Right renal cortex interstitium (tissue), 3 donors: ENCODE measurements at places on chromosomes 11 and 22.

- DNase-seq, result no peak
Observed at GRCh38 chr22:50308597-50308935, 1.1 kb upstream of the PLXNB2 start.

- DNase-seq, result no peak
Observed at GRCh38 chr22:27794226-27794625, 7.3 kb downstream of the MN1 start.

DNA sequence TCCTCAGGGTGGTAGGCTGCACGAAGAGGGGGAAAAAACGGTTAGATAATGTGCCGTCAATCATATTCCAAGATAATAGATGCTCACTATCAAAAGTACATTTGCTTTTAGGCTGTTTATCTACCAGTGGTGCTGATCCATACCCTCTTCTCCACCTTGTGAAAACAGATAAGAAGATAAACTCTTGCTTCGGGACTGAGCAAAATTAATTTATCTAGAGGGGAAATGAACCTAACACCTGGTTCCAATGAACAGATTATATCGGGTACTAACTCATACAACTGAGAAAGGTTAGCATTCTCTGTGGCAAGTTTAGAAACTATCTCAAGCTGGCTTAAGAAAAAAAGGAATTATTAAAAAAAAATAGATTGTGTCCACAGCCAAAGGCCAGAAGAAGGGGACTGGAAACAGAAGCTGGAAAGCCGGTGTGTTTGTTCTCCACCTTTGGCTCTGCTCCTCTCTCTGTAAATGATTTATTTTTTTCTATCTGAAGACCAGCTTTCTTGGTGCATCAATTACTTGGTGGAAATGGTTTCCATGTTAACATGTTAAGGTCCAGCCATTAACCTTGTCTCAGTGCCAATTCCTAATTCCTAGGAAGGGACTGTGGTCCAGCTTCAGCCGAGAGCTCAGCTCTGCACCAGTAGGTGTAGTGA is 55.8 kb downstream of the SC5D start:
- DNase-seq, result no peak

- no peak for DNase-seq
Observed at GRCh38 chr11:133724116-133724515, 121.2 kb downstream of the SPATA19 start.

- no peak for DNase-seq
Observed at GRCh38 chr22:32897400-32897799, 95.9 kb downstream of the TIMP3 start.

- no peak for DNase-seq
Observed at GRCh38 chr11:80727315-80727714, 1286.5 kb upstream of the TENM4 start.

GRCh38 chr11:19187114-19187832 is 14.5 kb downstream of the CSRP3 start:
- DNase-seq, result no peak

GRCh38 chr11:87466223-87466622 is 428.5 kb downstream of the TMEM135 start:
- no peak for DNase-seq

DNA sequence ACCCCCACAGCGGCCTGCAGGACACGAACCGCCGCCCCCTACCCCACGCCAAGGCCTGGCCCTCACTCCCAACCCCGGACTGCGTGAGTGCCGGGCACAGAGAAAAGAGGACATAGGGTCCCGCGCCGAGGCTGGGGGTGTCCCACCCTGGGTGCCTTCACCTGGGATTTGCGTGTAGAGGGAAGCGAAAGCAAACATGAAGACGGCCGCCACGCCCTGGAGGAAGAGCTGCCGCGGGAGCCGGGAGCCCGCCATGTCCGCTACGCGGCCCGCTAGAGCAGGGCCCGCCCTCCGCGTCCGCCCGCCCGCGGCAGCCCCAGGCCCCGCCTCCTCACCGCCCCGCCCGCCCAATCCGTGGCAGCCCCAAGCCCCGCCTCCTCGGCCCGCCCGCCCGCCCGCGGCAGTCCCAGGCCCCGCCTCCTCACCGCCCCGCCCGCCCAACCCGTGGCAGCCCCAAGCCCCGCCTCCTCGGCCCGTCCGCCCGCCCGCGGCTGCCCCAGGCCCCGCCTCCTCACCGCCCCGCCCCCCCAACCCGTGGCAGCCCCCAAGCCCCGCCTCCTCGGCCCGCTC is at the start of gene LMF2:
Gene LMF2, minus strand, starts transcription at position 282 of the 570 bp plus-strand sequence. Its CDS starts 27 bp downstream, at position 255.
- DNase-seq, result no peak

DNA sequence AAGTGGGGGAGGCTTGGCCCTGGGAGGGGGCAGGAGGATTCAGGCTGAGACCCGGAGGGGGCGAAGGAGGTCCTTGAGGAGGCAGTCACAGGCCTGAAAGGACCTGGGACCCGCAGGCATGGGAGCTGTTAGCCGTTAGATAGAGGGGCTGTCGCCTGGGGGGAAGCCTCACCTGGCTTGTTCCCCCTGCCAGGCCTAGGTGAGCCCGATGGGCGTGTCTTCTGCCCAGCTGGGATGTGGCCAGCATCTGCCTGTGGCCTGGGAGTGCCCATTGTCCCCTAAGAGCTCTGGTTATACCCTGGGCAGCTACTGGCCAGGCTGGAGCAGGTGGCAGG is 1.8 kb upstream of the DUSP8 start:
- no peak for DNase-seq

DNA sequence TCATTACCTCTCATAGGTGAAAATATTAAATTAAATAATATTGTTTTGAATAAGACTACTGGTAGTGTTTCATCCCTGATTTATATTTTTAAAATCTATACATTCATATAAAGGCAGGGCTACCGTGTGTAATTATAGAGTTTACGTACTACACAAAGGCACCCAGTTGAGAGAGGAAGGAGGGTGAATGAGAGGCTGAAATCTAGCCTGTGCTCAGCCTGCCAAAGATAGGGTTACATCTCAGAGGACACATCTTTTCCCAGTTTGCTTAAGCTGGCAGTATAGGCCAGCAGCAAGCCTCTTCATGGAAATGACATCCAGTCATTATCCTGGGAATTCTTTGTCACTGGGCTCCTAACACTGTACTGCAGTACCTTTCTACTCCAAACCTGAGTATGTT is 7.5 kb upstream of the B3GNT6 start:
- no peak for DNase-seq

DNA sequence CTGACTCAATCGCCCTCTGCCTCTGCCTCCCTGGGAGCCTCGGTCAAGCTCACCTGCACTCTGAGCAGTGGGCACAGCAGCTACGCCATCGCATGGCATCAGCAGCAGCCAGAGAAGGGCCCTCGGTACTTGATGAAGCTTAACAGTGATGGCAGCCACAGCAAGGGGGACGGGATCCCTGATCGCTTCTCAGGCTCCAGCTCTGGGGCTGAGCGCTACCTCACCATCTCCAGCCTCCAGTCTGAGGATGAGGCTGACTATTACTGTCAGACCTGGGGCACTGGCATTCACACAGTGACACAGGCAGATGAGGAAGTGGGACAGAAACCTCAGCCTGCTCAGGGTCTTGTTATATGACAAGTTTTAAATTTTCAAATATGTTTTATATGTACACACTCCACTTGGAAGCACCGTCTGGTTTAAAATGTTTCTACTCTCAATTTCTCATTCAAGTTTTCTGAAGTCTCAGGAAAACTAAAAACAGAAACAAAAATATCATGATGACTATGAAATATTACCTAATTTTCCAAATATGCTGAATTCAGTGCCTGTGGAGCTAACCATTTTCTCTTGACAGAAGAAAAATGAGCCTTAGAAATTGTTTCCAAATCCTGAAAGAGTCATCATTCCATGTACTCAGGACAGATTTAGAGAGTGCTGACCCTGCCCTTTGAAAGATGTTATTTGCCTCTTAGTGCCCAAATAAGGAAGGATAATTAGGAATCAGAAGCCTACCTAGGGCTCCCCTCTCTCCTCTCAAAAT is 48.8 kb upstream of the TOP3B start:
- no peak for DNase-seq

GRCh38 chr11:59240322-59240721 is 27.6 kb upstream of the MPEG1 start:
- DNase-seq, result no peak

GRCh38 chr11:93603225-93604007 is 58.1 kb upstream of the CEP295 start:
- DNase-seq, result no peak

DNA sequence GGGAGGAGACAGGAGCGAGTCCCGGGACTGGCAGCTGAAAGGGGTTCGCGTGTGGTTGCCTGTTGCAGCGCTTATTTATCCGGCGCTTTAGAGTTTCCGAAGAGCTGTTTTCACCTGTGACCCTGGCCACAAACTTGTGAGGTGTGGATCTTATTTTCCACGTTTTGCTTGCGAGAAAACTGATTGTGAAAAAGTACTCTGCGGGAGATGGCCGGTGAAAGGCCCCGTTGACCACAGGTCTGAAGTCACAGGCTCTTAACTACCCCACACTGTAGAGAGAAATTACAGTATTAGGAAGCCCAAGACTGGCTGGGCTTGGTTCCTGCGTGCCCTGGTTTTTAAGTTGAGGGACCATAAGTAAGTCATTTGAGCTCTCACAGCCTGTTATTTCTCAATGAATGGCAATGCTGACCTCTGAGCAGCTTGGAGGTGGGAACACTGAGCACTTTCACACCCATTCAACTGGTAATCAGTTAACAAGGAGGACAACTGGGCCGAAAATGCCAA is 379 bp upstream of the RAB38 start:
- no peak for DNase-seq

GRCh38 chr11:128497061-128497775 is 90.1 kb downstream of the ETS1 start:
- DNase-seq, result no peak

GRCh38 chr11:134539285-134539684 is 127.2 kb upstream of the B3GAT1 start:
- no peak for DNase-seq

DNA sequence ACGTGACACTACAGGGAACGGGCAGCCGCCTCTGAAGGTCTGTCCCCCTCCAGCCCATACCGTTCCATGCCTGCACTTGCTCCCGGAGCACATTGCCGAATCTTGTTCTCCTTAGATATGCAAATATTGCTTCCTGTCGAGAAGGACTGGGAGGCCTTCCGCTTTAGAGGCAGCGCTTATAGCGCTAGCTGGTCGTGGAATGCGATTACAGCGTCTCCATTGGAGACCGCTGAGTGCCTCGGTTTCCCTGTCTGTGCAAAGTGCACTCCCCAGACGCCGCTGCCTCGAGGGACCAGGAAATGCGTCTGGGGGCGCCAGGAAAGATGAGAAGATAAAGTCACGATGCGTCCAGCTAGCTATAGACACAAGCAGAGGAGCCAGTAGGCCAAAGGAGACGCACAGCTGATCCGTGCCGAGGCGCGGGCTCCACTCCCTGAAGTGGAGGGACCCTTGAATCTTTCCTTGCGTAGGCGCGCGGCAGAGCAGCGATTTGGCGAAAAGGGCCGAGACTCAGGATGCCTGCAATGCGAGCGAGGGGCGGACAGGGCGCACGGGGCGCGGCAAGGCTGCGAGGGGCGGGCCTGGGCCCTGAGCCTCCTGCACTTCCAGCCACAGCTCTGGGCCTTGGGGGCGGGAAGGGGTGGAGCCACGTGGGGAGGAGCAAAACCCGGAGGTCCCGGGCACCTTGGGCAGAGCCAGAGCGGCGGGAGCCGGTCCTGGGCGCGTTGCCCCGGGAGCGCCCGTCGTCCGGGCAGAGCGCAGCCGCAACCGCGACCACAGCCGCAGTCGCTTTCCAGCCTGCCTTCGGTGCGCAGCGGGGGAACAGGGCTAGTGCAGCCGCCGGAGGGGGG is at the start of gene RASSF10:
Gene RASSF10, plus strand, starts transcription at position 692 of the 851 bp plus-strand sequence. CDS start 261 bp downstream, outside the sequence.
- no peak for DNase-seq

GRCh38 chr11:68897441-68897840 is 6.2 kb downstream of the MRPL21 start:
- no peak for DNase-seq

DNA sequence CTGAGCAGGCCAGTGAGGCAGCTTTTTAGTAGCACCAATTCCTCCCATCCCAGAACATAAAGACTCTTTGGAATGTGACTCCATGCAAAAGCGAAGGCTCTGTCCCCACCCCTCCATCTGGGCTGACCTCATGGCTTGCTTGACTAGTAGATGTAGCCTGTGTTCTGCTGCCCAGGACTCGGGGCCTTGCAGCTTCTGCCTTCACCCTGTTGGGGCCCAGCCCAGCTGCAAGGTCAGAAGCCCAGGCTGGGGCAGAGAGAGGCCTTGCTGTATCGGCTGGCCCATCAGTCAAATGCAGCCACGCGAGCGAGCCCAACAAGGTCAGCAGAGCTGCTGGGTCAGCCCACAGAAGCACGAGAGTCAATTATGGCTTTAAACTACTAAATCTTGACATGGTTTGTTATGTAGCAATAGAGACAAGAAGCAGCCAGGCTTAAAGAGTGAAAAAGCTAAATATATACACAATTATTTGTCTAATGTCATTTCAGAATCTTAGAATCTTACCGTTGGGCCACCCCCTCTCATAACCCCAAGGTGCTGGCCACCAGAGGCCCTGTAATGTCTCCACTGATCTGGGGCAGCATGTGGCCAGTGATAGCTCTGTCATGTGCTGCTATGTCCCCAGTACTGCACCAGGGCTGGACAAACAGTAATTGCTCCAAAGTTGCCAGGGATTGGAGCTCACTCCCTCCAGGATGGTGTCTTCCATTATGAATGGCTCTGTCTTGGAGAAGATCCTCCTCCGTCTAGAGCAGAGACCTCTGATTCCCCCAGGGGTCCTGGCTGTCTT is 10.4 kb upstream of the WNT11 start:
- DNase-seq, result no peak

DNA sequence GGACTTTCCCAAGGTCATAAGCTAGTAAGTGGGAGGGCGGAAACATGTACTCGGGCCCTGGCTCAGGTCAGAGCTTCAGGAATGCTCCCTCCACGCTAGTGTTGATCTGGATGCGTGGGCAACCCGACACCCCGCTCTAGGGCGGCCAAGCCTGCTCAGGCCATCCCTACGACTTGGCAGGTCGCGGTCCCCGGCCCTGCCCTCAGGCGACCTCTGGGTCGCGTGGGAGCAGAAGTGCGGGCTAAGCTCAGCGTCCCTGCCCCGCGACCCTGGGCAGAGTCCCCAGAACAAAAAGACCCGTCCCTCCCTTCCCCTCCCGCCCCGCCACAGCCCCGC is 781 bp upstream of the TEF start:
- DNase-seq, result peak; percentile 61

GRCh38 chr22:37243402-37244113 is 511 bp downstream of the RAC2 start:
- DNase-seq, result no peak

- no peak for DNase-seq
Observed at GRCh38 chr11:46845440-46845739, 690 bp downstream of the CKAP5 start.

GRCh38 chr22:27876684-27877083 is 42.4 kb downstream of the PITPNB start:
- DNase-seq, result no peak

GRCh38 chr11:28472904-28473303 is 364.7 kb downstream of the METTL15 start:
- DNase-seq, result no peak
